ENCODE measurements at places on chromosomes 1 and 21.

DNA sequence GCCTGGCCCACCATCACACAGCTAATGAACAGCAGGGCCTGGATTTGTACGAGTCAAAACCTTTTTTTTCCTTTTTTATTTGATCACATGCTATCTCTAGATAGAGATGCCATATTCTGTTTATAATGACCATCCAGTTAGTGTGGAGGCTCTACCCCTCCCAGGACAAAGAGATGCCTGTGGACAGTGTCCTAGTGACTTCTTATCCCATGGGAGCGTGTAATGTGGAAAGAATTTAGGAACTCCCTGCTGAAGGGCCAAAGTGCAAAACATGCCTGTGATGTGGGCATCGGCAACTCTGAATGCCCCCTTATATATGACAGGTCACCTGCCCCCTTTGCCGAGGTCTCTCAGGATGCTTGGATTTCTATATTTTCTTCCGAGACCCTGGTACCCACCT lies 292.2 kb downstream of the RRAGC start:
- no peak for DNase-seq

GRCh38 chr1:227317011-227317451 lies 1.3 kb downstream of the CDC42BPA start:
- no peak for DNase-seq

- no peak for DNase-seq
These were observed 161.6 kb upstream of the PTBP2 start for GRCh38 chr1:96559707-96560596.

- no peak for DNase-seq
These were observed 53.1 kb upstream of the PPP2R5A start for GRCh38 chr1:212232090-212232489.

- DNase-seq, result no peak
These were observed 3.2 kb downstream of the CYP4B1 start for GRCh38 chr1:46802081-46802480.

GRCh38 chr1:7460807-7461206 lies 310.3 kb upstream of the VAMP3 start:
- DNase-seq, result no peak

GRCh38 chr1:62228136-62228882 lies 33.7 kb downstream of the L1TD1 start:
- no peak for DNase-seq

DNA sequence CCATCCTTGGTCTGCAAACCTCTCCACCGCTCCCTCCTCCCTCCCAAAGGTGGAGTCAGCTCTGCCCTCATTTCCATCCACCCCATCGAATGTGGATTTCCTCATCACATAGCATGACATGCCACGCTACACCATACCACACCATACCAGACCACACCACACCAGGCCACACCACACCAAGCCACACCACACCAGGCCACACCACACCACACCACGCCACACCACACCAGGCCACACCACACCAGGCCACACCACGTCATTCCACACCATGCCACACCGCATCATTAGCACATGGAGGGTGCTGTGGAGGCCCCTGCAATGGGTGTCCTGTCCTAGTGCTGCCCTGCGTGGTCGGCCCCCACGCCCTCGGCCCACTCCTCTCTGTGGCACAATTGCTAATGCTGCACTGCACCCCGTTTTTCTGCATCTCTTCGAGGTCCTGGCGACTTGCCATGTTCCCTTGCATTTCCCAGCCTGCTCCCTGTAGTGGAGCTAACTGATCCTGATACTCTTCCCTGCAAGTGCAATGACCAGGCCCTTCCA lies 11.3 kb downstream of the DFFB start:
- DNase-seq, result no peak

DNA sequence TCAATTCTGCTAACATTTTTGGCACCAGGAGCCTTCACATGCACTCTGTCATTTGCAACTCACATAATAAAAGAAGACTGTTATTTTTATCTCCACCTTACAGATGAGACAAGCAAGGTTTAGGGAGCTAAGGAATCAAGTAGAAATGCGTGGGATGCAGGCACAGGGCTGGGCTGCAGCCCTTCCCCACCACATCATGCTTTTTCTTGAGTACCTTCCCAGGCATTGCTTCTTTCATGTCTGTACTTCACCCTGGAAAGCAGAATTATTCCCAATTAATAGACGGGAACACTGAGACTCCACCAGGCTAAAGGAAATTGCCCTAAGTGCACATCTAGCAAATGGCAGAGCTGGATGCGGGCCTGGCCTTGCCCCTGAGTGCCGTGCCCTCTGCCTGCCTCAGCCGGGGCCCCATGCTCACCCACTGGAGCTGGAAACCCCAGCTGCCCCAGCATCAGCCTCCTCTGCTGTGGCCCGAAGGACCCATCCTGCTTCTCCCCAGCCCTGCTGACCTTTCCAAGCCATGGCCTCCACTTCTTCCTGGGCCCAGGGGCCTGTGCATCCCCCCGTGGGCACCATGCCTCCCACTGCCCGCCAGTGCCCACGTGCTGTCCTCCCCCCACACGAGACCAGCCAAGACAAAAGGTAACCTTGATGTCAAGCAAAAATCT lies 257.5 kb downstream of the TOMM20 start:
- DNase-seq, result no peak

DNA sequence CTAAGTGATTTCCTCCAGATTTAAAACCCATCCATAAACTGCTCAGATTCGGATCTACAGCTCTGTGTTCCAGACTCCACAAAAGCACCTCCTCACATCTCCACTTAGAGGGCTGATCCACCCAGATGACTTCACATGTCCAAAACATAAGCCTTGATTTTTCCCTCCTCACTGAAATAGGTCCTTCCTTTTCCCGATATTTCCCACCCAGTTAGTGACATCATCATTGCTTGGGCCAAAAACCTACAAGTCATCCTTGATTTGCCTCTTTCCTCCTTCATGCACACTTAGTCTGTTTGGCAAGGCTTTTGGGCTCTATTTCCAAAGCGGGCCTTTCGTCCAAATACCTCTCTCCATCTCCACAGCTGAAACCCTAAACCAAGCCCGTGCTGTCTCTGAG lies 32.3 kb downstream of the CCDC185 start:
- no peak for DNase-seq

GRCh38 chr1:7207875-7208646 lies 422.8 kb downstream of the CAMTA1 start:
- DNase-seq, result peak; percentile 56

GRCh38 chr21:15976807-15977206 lies 247.0 kb downstream of the USP25 start:
- DNase-seq, result no peak

DNA sequence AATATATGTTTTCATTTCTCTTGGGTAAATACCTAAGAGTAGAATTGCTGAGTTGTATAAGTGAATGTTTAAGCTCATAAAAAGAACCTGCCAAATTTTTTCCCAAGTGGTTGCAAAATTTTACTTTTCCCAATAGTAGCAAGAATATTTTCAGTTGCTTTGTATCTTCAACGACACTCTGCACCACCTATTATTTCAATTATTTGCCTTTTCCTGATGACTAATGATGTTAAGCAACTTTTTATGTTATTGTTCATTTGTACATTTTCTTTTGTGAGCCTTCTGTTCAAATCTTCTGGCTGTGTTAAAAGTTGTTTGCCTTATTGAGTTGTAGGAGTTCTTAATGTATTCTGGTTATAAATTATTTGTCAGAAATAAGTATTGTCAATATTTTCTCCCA lies 299.1 kb upstream of the NRIP1 start:
- no peak for DNase-seq

GRCh38 chr1:12386130-12386529 lies 156.3 kb downstream of the VPS13D start:
- no peak for DNase-seq

DNA sequence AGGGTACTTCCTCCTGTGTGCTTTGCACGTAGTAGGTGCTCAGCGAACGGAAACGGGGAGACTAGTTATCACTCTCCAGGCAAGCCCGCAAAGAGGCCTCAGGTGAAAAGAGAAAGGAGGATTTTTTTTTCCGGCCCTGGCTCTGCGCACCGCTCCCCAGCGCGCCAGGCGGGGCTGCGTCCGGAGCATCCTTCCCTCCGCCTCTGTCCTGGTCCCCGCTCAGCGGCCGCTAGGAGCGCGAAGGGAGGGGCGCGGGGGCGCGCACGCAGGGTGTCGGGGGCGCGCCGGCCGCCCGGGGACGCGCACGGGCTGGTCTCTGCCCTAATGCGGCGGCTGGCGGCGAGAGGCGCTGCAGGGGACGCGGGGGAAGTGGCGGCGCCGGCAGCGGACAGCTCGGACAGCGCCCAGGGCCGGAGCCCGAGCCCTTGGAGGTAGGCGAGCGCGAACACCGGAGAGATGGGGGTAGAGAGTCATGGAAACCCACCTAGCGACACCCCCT lies 42.3 kb upstream of the NFASC start:
- peak; percentile 27 for DNase-seq

- DNase-seq, result no peak
These were observed 16.9 kb upstream of the VAMP3 start for GRCh38 chr1:7754234-7754633.

DNA sequence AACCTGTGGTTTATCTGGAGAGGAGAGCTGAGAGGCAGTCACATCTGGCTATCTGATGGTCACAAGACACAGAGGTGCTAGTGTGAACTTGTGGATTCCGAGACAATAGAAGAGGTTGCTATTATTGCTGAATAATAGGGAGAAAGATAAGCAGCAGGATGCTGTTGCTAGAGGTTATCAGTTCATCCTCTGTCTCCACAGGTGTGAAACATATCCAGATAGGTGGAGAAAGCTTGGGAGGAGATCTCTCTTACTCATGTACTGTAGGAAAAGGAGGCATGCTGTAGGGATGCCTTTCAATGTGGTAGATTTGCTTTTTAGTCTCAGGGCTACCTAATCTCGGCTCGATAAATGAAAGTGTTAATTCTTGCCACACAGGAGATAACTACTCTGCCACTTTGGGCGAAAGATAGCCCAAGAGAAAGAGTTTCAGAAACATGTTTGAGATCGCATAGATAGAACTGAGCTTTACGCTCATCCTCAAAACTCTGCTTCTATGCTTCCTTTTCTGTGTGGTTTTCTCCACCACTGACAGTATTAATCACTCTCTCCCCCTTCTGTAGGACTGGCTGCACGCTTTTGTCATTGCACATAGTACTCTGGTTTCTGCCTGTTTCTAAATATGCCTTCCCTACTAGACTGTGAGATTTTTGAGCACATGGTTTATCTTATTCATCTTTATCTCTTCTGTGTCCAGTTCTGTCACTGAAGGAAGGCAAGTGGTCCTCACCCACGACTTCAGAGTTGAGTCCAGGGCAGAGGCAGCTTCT lies 36.7 kb upstream of the PLXNA2 start:
- DNase-seq, result no peak

GRCh38 chr1:175197531-175197930 lies 5.0 kb upstream of the KIAA0040 start:
- peak; percentile 34 for DNase-seq

- DNase-seq, result no peak
These were observed 265.7 kb upstream of the TMEM51 start for GRCh38 chr1:14887764-14888350.

DNA sequence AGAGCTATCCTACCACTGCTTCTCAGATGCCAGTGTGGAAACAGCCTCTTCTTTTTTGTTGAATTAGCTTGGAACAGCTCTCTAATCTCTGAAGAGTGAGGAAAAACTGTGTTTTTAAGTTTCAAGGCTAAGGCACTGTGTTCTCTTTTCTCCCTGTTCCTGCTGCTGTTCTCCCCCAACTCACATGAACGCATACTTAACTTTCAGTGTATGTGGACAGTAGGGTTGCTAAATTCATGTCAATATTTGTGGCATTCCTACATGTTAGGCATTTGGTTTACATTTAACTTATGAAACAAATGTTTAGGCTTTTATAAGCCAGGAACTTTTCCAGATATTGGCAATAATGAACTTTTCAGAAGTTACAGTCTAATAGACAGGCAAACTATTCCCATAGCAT lies 6.8 kb downstream of the BACH1 start:
- no peak for DNase-seq

DNA sequence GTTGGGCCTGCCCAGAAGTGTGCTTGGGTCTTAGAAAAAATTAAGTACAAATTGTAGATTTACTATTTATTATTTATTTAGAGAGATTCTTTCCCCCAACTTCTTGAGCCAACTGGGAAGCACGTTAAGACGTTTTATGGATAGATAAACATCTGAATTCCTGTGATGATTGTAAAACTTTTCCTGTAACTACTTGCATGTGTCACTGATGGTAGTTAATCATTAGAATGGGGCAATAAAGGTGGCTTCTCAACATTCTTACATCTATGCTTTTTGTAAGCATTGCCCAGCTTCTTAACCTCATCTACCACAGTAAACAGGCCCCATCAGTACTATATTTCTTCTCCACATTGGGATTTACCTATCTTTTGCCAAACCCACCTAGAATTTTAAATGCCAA lies 559.8 kb downstream of the LMO4 start:
- no peak for DNase-seq

- DNase-seq, result no peak
These were observed 211.5 kb upstream of the USP24 start for GRCh38 chr1:55426619-55427018.

Data from GM12865 (cell line).